ENCODE measurements at places on chromosomes 2 and 18. TPM values are rescaled to one million over a fixed set of nuclear protein-coding genes. Genes with fewer than 3 reads are reported as not detected.

Gene REG3A
- total RNA-seq: not detected

Gene NFATC1
- total RNA-seq: 13.8 TPM

Gene TUBA3E
- total RNA-seq: not detected

Gene AP1S3
- 52.7 TPM for total RNA-seq

Gene GALNT14
- 7.0 TPM for total RNA-seq

Gene PRSS56
- not detected for total RNA-seq

Gene AGXT
- total RNA-seq: 0.31 TPM

Gene NGEF
- 8.1 TPM for total RNA-seq

Gene RAB27B
- 42.1 TPM for total RNA-seq

Gene SLC11A1
- total RNA-seq: 16.5 TPM

Gene FAM237A
- not detected for total RNA-seq

Gene RAX
- not detected for total RNA-seq

Gene LIMS2
- total RNA-seq: 112 TPM

- no peak for DNase-seq
These were observed 25.5 kb downstream of the TWIST2 start for GRCh38 chr2:238873381-238873801.

GRCh38 chr2:234606896-234607295 lies 110.0 kb upstream of the ARL4C start:
- DNase-seq: no peak

DNA sequence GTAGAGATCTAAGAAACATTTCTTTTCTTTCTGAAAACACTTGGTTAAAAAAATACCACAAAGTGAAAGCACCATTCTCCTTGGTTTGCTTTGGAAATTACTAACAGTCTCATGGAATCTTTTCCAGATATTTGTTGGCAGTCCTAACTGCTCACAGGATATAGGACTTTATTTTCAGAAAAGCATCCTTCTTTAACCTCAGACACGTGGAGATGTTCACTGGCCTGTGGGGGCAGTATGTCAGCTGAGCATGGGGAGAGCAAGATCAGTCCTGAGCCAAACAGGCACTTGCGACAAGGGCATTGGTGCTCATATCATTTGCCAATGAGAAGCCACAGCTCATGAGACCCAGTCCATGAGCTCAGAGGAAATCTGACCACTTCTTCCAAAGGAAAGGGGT lies 371.9 kb downstream of the NBAS start:
- DNase-seq: no peak

- no peak for DNase-seq
These were observed 195.1 kb downstream of the C1D start for GRCh38 chr2:67867735-67868134.

DNA sequence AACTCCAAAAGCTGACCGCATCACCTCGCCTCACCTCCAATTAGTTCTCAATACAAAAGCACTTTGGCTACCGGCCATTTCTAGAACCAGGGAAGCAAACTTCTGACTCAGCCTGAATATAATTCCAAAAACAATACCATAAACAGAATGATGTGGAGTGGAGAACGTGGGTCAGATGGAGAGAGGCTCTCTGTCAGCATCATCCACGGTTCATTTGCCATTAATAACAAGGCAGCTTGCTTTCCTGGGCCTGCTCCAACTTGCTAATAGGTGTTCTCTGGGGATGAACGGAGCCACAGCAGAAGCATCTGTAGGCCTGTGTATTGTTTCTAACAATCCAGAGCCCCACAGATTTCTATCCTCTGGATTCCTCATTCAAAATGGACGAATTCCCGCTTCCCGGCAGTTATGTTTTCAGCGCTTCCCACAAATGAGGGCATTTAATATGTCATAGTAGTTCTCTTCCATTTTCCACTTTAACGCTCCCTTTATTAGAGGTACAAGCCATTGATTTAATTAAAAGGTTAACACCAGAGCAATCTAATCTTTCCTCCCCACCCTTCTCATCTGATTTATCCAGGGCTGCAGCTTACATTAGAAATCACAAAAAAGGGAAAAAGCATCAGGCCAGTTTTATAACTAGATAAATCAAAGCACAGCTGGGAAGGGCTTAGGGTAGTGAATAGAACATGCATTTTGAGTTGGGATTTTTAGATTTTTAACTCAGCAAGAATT lies 23.2 kb upstream of the CNTNAP5 start:
- DNase-seq: no peak

- DNase-seq: no peak
These were observed 356.1 kb upstream of the ZC3H15 start for GRCh38 chr2:186129767-186130581.

DNA sequence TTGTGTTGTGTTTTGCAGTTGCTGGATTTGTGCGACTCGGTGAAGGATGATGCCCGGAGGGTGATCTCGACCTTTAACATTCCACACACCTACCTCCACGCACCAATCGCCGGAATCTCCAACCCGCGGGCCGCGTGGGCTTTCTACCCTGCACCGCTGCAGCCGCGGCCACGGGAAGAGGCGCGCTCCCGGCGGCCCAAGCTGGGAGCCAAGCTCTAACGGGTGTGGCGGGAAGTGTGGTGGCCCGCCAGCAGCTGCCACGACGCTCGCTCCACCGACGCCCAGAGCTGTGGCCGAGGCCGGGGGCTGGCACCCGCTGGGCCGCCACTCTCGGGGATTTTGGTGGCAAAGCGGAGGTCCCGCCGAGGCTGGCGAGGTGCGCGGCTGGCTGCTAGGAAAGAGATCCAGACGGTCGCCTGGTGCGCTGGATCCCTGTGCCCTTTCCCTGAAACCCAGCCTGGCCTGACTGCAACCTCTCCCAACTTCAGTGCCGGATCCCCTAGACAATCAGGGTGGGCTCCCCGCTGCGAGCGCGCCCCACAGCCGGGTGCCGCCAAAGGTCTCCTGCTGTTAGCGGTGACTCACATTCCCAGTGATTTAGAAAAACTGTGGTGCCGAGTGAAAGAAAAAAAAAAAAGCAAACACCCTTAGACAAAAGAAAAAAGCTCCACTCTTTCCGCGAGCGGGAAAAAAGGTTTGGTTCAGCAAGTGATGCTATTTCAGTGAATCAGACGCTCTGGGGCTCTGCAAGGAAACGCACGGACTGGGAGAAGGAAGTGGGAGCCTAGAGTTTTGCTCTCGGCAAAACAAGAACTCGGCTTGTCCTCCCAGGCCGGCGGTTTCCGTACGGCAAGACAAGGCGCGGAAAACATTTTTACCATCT lies 2.9 kb upstream of the BCL2L11 start:
- peak; percentile 47 for DNase-seq

- DNase-seq: peak; percentile 53
These were observed 819 bp downstream of the ANKRD44 start for GRCh38 chr2:197309691-197310231.

- DNase-seq: no peak
These were observed 8.4 kb upstream of the VAPA start for GRCh38 chr18:9905401-9905922.

- DNase-seq: no peak
These were observed 56.4 kb upstream of the HAAO start for GRCh38 chr2:42848726-42849290.

GRCh38 chr2:127047716-127048617 lies 59.0 kb downstream of the BIN1 start:
- peak; percentile 35 for DNase-seq

- DNase-seq: no peak
These were observed 126.8 kb downstream of the PXDN start for GRCh38 chr2:1617425-1618021.

GRCh38 chr2:203623096-203623495 lies 83.3 kb upstream of the CD28 start:
- DNase-seq: no peak

DNA sequence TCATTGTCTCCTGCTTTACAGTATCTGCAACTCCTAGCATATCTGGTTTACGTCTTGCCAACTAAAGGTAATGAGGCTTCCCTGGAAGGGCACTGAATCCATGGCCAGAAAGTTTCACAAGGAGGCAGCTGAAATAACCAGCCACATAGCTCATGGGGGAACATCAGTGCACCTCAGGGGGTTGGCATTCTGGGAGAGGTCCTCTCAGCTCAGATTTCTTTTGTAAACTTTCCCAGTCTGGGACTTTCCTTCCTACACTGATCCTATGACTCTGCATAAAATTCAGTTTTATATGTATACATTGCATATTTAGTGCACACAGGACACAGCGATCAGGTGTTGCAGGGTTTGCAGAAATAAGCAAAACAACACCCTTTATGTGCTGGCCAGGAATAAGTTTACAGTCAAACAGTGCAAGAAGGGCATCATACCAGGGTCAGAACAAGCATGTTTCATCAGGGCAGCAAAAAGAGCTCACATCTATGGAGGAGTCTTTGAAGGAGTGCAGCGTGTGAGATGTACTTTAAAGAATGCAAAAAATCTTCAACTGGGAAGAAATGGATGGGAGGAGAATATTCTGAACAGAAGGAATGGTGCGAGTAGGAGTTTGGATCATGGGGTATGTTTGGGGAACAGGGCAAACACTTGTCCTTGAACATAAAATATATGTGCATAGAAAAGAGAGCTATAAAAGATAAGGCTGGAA lies 240.6 kb upstream of the RAB12 start:
- DNase-seq: no peak

- DNase-seq: no peak
These were observed 186.1 kb upstream of the STON1 start for GRCh38 chr2:48343571-48344440.

DNA sequence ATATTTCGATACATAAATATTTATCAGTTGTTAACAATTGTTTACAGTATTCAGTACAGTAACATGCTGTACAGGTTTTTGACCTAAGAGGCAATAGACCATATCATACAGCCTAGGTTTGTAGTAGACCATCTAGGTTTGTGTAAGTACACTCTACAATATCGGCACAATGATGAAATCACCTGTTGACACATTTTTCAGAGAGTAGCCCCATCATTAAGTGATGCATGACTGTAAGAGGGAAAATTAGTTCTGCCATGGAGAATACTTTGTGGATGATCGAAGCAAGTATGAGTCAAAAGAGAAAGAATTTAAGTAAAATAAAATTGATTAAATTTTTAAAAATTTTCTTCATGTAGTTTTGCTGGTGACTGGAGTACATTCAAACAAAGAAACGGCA lies 32.6 kb downstream of the VIT start:
- DNase-seq: no peak

GRCh38 chr2:8800821-8801220 lies 36.6 kb downstream of the KIDINS220 start:
- no peak for DNase-seq
